Cortex of kidney (tissue), 1 donor: ENCODE measurements at places on chromosomes 5 and 9.

GRCh38 chr5:90940227-90940995, 381.8 kb downstream of the ADGRV1 start:
- DNase-seq = no peak

DNA sequence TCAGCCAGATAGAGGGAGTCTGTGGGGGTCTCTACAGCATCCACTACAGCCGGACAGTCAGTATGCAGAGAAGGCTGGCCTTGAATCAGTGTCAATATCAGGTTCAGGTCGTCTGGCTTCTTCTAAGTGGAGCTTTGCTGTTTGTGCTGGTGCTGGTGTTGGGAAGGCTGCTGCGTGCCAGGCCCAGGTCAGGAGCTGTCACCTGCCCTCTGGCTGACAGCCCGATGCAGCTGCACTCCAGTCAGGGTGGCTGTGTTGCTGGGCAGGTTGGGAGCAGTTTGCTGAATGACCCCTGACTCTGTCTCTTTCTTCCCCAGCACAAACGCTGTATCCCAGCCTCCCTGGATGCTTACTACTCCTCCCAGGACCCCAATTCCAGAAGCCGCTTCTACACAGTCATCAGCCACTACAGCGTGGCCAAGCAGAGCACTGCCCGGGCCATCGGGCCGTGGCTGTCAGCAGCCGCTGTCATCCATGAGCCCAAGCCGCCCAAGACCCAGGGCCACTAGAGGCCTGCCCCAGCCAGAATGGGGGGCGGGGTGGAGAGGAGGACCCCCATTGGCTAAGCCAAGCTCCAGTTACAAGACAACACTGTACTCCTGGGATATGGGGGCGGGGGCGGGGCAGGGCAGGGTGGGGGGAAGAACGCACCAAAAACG, 61.6 kb downstream of the NSG2 start:
- DNase-seq = no peak

GRCh38 chr9:4197548-4197947, 102.3 kb downstream of the GLIS3 start:
- DNase-seq = no peak

DNA sequence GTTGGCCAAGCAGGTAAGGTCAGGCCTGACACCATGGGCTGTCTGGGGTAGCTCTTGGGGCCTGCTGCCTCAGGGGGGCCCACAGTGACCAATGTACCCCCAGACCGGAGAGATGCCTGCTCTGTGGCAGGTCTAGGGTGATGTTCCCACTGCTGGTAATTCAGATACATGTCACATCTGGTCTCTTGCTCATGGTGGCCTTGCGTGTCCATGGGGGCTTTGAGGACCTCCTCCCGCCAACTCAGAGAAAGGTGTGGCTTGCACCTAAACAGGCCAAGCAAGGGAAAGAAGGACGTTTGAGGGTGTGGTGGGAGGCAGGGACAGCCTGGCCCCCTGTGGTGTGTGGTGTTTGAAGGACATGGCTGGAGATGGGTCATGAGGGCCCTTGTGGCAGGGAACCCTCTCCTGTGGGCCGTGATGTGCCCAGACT, 75.2 kb downstream of the PHF2 start:
- DNase-seq = no peak

DNA sequence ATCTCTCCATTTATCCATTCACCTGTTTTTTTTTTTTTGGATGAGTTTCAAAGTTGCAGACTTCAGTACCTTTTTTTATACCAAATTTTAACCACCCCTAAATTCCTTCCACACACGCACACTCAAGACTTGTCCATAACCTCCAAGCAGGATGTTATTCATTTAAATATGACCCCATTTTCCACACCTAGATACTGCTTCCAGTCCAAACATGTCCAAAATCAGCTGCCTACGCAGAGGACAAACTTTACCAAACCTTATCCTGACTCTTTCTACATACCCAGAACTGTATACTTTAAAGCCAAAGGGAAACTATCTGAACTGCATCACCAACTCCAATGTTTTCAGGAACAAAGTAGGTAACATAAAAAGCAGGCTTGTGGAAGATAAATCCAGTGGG, 36.0 kb upstream of the FYB1 start:
- DNase-seq = no peak

- no peak for DNase-seq
Measured at GRCh38 chr9:121373011-121373729, 3.1 kb upstream of the STOM start.

DNA sequence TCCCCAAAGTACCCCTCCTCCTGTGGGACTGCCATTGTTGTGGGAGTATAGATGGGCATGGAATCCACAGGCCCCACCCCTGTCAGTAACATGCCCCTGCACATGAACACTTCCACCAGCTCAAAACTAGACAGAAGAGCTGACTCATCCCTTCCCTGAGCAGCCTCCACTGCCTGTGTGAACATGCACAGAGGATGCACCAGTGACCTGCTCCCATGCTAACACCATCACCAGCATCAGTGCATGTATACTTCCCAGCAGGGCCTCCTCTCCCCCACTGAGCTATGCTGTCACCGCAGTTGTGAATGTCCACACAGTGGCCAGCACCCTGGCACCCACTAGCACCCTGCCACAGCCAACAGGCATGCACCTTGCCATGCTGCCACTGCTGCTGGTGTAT, 939.8 kb downstream of the EFNA5 start:
- no peak for DNase-seq
